ENCODE measurements at places on chromosomes 6 and 20.

DNA sequence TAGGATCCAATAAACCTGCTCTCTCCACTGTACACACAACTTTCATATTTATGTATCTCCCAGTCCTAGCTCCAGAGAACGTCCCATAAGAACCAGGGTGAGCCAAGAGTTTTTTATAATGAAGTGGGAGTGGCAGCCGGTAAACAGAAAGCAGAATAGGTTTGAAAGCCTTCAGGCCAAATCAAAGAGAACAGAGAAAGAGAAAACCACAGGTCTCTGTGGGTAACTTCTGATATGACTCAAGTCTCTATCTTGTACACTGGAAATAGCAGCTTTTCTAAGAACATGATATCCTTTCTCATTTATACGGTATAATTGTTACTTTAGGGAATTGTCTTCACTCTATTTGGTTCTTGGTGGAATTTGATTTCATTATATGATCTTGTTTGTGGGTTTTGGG lies 273.6 kb downstream of the PACRG start:
- DNase-seq = no peak

DNA sequence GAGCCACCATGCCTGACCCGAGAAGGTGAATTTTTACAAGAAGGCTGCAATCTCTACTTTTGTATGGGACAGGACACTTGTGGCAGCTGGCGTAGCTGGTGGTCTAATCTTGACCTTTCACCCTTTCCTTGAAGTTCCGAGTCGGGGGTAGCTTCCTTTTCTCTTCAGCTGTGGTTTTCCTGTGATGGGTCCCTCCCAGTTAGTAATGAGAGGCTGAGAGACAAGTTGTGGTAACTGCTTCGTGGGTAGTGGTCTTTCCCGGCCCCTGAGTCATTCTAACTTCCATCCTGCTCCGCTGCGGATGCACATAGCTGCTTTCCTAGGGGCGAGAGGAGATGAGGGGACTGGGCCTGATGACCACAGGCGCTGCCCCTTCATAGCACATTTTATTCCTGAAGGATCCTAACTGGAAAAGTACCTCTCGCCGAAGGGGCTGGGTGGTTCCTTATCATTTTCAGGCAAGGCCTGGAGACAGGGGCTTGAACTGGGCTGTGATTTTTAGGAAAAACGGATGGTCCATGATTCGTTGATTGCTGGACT lies 3.1 kb downstream of the SYNJ2 start:
- no peak for DNase-seq

DNA sequence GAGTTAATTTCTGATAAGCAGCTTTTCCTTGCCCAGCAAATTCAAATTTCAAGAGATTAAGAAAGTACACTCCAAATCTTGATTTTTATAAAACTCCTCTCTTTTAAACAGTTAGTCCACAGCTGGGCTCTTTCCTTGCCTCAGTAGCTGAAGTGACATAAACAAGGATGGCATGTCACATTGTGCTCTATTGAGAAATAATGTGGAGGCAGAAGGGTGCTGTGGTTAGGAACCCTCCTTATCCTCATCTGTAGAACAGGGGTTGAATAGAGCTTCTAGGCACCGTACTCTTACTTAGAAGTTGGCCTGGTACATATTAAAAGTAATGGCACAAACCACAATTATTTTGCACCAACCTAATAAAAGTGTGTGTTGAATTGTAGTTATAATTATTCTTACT lies 70.3 kb downstream of the RSPO3 start:
- DNase-seq = no peak

GRCh38 chr20:49136817-49137571 lies 51.1 kb downstream of the STAU1 start:
- no peak for DNase-seq

- DNase-seq = peak; percentile 56
Measured at GRCh38 chr20:34069341-34070078, 42.5 kb downstream of the EIF2S2 start.

- peak; percentile 80 for DNase-seq
Measured at GRCh38 chr6:90397929-90398674, 101.5 kb upstream of the BACH2 start.

DNA sequence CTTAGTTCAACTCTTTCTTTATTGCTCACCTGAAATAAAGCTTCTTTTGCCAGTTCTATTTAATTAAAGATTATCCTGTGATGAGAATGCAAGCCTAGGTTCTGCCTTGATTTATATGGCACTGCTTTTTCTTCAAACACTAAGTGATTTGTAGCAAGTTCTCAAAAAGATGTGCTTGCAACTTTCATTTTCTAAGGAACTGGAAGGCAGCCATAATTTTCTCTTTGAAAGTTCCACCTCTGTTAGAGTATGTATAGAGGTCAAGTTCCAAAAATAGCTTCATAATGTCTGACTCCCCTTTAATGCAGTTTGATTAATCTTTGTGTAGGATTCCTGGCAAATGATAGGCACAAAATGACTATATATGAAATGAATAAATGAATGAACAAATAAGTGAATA lies 528.3 kb upstream of the FLRT3 start:
- no peak for DNase-seq

- DNase-seq = no peak
Measured at GRCh38 chr6:129902681-129903080, 41.6 kb upstream of the TMEM244 start.

DNA sequence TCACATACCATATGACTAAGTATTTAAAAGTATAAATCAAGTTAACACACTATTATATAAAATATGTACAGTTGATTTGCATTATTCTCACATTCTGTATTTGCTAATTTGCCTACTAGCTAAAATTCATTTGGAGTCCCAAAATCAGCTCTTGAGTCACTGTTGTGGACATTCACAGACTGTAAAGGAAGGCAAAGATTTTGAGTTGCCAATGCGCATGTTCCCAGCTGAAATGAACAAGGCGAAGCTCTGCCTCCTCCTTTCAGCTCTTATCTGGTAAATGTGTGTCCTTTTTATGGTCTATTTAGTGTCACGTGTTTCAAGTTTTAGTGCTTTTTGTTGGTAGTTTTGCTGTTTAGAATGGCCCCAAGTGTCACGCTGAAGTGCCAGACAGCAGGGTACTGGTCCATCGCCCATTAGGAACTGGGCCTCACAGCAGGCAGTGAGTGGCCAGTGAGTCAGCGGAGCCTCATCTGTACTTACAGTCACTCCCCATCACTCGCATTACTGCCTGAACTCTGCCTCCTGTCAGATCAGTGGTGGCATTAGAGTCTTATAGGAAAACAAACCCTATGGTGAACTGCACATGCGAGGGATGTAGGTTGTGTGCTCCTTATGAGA lies 87.2 kb upstream of the ADTRP start:
- no peak for DNase-seq

- no peak for DNase-seq
Measured at GRCh38 chr20:19701429-19701828, 56.6 kb upstream of the RIN2 start.

DNA sequence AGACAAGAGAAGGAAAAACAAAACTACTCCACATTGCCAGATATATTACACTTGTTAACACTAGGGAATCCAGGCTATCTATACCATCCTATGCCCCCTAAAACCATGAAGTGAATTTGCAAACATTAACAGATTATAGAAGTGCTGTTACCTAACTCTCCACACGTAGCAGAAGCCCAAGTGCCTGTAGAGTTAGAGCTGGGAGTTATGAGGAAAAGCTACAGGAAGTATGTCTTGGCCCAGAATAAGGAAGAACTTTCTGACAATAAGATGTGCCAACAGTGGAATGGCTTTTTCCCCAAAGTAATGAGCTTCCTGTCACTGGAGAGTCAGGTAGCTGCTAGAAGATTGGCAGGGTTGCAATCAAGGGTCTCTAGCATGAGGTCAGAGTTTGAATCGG lies 32.5 kb downstream of the ADGRG6 start:
- no peak for DNase-seq

- DNase-seq = no peak
Measured at GRCh38 chr6:108476376-108476775, 84.3 kb upstream of the FOXO3 start.

DNA sequence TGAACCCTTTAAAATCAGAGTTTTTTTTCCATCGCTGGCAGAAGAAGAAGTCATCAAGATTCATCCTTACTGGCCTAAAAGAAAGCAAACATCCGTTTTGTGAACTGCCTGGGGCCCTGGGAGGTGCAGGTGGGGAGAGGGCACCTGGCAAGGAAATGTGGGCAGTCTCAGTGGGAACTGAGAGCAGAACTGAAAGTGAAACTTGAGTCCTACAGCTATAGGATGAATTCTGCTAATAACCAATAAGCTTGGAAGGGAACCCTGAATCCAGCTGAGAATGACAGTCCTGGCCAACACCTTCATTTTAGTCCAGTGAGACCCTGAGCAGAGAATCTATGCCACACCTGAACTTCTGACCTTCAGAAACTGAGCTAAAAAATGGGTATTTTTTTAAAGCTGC lies 130.1 kb upstream of the ASCC3 start:
- DNase-seq = no peak

- no peak for DNase-seq
Measured at GRCh38 chr6:27168108-27168507, 79.4 kb upstream of the PRSS16 start.

GRCh38 chr6:20159781-20160540 lies 52.3 kb downstream of the MBOAT1 start:
- DNase-seq = no peak

- DNase-seq = no peak
Measured at GRCh38 chr6:157879873-157880254, 56.8 kb downstream of the SNX9 start.

DNA sequence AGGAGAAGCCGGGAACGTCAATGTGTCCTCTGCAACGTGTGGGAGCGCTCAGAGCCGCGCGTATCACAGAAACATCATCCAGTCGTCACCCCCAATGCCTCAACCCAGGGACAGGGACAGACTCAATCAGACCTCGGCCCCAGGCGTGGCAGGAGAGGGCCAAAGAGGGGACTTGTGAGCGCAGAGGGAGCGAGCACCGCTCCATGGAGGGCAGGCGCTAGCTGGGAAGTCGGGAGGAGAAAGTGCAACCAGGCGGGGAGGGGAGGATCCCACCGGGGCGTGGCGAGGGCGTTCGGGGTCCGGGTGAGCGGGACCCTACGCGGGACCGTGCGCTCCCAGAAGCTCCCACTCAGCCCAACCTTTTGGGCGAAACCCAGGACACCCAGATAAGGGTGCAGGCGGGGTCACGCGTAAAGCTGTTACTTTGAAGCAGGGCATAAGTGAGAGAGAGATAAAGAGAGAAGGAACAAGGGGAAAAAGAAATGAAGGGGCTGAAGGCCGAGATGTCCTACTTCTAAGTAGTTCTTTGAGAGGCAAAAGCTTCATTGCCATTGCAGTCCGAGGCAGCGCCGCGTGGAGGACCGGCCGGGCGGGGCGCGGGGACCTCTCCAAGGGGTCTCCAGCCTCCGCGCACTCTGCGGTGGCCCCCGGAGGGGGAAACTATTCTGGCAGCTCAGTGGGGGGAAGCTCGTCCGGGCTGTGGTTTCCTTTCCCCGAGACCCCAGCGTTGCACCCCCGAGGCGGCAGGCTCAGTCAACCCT lies 862 bp upstream of the SOBP start:
- DNase-seq = peak; percentile 24

GRCh38 chr6:17928514-17929430 lies 58.7 kb downstream of the KIF13A start:
- no peak for DNase-seq
